Smooth muscle cell of the coronary artery (primary cell): ENCODE measurements at places on chromosomes 13 and 19. TPM values are rescaled to one million over a fixed set of nuclear protein-coding genes. Genes with fewer than 3 reads are reported as not detected.

SYCN gene
- not detected in 2 replicates for total RNA-seq

CNN1 gene
- 6.5 and 9.2 TPM in 2 replicates for total RNA-seq

ZNF8 gene
- 1.6 and 2.6 TPM in 2 replicates for total RNA-seq

ZNF888 gene
- total RNA-seq, result 4.6 and 4.7 TPM in 2 replicates

ZNF441 gene
- 7.3 and 12.0 TPM in 2 replicates for total RNA-seq

KCNN4 gene
- 3.4 and 7.5 TPM in 2 replicates for total RNA-seq

CACNG6 gene
- 0.12 and 6.3 TPM in 2 replicates for total RNA-seq

NLRP11 gene
- total RNA-seq, result not detected in 2 replicates

CGB8 gene
- not detected in 2 replicates for total RNA-seq

FAM187B gene
- not detected in 2 replicates for total RNA-seq

FSD1 gene
- total RNA-seq, result 4.9 and 6.8 TPM in 2 replicates
